Cardiac muscle cell (in vitro differentiated cells and primary cell): ENCODE measurements at places on chromosomes 4 and X.
A peak's percentile ranks its signal among the peaks of the same experiment; 100 is the strongest.

DNA sequence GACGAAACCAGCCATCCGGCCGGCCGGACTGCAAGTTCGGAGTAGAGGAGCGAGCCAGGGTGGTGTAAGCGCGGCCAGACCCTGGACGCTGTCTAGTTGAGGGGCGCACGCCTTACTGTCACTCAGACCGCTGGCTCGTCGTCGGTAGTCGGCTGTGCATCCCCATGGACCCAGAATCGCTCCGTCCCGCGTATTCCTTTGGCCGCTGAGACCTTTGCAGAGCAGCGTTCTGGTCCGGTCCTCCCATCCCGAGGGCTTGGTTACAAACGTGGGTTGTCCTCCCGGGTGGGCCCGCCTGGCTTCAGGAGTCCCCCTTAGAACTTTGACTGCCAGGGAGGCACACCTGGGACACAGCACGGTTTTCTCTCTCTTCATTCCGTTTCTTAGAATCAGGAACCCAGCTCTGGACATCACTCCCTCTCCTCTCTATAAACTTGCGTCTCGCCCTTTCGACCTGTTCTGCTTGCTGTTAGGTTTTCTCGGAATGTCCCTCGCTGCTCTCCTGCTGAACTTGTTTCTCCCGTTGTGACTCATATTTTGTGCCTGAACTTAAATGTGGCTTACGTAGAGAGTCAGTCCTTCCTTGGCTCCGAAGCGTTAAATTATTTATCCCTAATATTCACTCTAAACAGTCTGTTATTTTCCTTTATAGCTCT is 672 bp downstream of the PGM2 start:
- peak; percentile 48 for DNase-seq

DNA sequence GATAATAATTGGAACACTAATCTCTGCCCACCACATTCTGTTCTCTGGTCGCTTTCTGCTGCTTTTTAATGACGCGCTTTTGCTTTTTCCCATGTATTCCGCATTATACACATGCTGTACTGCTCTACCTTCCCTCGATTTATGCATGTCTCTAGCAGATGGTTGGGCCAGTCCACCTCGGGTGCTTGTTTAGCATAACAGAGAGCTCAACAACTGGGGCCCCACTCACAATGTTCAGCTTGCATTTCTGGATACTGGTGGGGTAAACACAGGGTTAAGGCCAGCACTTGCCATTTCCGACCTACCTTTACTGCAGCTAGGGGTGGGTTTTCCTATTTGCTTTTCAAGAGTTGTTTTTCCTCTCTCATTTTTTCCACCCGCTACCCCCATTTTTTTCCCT is 255.8 kb downstream of the SOX3 start:
- DNase-seq, result no peak

DNA sequence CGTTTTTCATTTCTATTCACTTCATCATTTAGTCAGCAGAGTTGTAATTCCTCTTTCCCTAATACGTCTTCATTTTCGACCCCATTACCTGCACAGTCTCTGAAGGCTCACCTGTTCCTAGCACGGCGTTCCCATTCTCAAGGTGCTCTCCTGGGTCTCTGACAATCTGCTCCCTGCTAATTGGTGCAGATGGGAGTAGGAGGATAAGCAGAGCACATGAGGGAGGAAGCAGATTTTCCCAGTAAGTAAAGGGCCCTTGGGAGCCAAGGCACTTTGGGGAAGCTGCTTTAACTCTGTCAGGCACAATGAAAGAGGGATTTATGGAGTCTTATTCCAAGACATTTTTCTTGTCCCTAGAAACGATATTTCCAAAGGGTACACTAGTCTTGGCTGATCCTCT is 466.4 kb downstream of the STIM2 start:
- DNase-seq, result no peak

DNA sequence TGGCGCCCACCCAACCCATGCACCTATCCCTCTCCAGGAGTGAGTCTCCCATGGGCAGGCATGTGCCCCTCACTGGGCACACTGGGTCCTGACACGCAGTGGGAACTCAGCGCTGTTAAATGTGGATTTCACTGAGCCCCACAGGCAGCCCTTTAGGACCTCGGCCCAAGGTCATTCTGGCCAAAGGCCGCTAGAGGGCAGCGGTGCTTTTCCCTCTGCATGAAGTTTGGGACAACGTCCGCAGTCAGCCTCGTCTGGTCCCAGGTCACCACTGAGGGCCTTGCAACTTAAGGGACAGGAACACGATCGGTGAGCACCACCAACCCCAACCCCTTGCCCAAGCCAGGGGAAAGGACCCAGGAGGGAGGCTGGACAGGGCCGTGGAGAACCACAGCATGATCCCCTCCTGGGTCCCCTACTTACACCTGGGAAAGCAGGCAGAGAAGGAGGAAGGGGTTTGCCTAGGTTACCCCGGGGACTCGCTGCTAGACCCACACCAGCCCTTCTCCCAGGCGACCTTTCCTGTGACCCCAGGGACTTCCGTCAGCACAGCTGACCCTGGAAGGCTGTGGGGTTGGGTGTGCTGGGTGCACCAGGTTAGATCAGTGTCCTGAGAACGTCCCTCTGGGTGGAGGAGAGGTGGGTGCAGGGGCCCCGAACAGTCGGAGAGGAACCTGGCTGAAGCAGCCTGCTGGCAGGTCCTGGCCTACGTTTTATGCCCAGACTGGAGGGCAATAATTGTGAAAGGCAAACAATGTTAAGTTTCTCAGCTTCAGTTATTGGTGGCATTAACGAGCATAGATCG is 24.0 kb downstream of the CYTL1 start:
- DNase-seq, result peak; percentile 85

DNA sequence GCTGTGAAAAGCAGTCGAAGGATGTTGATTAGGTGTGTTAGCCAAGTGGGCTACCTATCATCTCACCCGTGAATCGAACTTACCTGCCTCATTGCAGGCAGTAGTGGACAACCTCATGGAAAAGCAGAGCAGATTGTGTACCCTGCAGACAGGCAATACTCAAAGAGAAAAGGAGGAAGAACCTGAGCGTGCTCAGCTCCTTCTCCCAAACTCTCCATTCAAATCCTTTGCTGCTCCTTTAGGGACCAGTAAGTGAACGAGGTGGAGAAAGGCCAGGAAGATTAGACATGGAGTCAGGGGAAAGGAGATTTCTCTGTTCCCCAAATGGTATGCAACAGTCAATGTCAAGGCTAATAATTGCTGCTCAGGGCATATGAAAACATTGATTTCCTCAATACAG is 45.2 kb upstream of the ELF2 start:
- DNase-seq, result no peak

DNA sequence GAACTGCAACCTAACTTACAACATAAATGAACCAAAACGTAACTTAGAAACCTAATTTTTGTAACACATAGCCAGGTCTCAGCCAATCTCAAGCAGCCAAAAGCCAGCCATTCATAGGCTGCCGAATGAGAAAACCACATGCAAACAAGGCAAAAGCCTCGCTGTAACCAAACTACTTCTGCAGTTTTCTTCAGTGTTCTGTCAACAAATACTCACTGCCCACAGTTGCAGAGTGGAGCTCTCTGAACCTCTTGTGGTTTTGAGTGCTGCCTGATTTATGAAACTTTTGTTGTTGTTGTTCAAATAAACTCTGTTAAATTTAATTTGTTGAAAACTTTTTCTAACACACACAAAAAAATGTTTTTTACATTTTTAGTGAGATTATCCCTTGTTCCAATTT is 251.2 kb downstream of the PAPSS1 start:
- DNase-seq, result peak; percentile 4

GRCh38 chr4:188194421-188194820 is 55.2 kb downstream of the TRIML1 start:
- no peak for DNase-seq

DNA sequence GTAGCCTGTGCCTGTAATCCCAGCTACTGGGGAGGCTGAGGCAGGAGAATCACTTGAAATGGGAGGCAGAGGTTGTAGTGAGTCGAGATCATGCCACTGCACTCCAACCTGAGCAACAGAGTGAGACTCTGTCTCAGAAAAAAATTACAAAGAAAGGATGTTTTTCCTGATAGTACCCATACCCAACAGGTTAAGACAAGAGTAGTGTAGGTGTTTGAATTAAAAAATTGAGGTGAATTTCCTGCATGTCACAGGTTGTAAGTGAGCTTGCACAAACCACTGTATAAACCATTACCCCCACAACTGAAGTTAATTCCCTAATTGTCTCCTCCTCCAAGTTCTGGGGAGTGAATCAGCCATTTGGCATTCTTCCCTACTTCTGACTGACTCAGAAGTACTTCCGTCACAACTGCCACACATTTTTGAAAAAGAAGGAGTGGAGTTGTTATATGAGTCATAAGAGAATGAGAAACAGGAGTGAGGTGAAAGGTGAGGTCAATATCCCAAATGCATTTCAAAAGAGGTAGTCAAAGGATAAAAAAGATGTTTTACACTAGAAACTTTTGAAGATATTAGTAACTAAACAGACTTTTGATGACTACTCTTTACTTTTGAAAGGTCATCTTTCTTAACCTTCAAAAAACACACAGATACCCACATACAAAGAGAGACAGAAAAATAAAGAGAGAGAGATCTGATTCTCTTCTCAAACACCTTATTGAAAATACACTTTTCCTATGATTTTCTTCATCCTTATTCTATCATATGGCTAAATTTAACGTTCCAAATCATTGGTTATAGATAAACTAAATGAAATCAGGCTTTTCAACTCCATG is 134.5 kb downstream of the BTC start:
- peak; percentile 99 for DNase-seq

DNA sequence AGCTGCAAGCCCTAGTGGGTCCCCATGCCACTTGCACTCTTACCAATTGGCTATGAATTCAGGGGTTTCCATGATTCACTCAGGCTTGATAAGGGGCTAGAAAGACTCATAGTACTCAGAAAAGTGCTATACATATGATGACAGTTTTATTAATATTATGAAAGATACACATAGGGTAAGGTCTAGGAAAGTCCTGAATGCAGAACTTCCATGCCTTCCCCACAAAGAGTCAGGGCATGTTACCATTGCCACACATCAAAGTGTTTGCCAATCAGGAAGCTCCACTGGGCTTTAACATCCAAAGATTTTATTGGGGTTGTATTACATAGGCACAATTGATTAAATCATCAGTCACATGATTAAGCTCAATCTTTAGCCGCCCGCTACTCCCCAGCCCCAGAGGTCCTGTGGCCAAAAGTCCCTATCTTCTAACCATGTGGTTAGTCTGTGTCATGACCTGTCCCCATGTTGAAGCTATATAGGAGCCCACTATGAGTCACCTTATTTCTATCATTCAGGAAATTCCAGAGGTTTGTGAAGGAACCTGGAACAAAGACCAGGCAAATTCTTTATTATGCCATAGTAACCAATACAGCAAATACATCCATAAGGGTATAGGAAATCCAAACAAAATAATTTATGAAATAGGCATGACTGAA is 635.6 kb downstream of the STPG2 start:
- no peak for DNase-seq

- DNase-seq, result no peak
These were observed 602.5 kb downstream of the KCTD8 start for GRCh38 chr4:43846111-43846587.

DNA sequence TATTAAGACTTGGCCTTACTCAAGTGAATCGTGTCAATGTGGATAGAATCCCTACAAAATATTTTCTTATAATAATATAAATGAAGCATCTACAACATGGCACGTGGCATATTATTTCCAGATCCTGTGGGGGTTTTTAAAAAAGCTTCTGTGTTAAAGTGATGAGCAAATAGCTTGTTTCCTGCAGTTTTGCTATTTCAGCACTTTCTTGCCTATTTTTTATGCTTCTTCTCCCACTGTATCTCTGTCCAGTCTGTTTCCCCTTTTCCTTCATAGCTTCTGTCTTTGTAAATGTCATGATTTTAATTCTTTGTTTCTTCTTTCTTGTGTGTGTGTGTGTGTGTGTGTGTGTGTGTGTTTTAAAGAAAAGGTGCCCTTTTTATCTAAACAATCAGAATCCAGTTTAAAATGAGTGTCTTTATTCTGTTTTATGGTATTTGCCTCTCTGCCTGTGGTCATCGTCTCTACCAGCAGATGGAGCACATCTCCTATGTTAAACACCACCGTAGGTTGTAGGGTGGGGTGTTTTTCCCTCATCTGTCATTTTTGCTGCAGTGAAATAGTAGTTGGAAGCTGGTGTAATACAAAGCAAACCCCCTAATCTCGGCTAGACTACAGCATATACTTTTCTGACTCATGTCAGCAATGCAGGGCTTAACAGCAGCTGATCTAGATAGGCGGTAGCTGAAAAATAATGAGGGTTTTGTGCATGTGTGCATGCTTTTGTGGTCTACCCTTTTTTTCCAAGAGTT is 33.1 kb downstream of the FTHL17 start:
- DNase-seq, result peak; percentile 61

- no peak for DNase-seq
These were observed 194.8 kb upstream of the FAT1 start for GRCh38 chr4:186918466-186918865.

- DNase-seq, result peak; percentile 78
These were observed 142.9 kb downstream of the PCDH7 start for GRCh38 chr4:30863021-30863420.

- no peak for DNase-seq
These were observed 17.3 kb upstream of the CWH43 start for GRCh38 chr4:48968814-48969213.

DNA sequence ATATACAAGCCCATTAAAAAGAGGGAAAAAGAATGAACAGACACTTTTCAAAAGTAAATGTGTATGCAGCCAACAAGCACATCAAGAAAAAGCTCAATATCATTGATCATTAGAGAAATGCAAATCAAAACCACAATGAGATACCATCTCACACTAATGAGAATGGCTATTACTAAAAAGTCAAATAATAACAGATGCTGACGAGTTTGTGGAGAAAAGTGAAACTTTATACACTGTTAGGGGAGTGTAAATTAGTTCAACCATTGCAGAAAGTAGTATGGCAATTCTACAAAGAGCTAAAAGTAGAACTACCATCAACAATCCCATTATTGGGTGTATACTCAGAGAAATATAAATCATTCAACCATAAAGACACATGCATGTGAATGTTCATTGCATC is 203.0 kb downstream of the ARAP2 start:
- DNase-seq, result no peak

- DNase-seq, result no peak
These were observed 55.5 kb upstream of the NYX start for GRCh38 chrX:41391606-41392005.

- peak; percentile 13 for DNase-seq
These were observed 16.1 kb upstream of the KLB start for GRCh38 chr4:39390603-39391002.

GRCh38 chr4:137674066-137674465 is 141.8 kb upstream of the PCDH18 start:
- no peak for DNase-seq

DNA sequence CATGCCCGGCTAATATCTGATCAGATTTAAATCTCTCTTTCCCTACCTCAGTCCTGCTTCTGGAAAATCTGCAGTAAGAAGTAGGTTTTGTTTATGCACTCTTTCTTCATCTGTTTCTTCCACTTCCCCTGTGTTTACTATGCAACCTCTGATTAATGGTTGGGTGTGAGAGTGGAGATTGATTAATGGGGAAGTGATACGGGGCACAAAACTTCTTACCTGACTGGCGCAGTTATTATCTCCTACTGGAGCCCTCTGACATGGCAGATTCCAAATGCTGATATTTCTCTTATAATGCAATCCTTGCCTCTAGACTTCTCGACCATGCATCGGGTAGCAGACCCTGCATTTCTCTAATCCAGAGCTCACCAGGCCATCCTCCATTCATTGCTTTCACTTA is 60.2 kb upstream of the HPGD start:
- DNase-seq, result no peak
